ENCODE measurements at places on chromosomes 6 and 20. TPM values are rescaled to one million over a fixed set of nuclear protein-coding genes. Genes with fewer than 3 reads are reported as not detected.

Gene POM121L2
- not detected for total RNA-seq

Gene FAM120B
- total RNA-seq, result 7.1 TPM

Gene KIAA0408
- total RNA-seq, result not detected

Gene MAFB
- 1.3 TPM for total RNA-seq

Gene PRR18
- under 0.01 TPM for total RNA-seq

Gene DEFB132
- not detected for total RNA-seq

Gene GABRR1
- total RNA-seq, result not detected

Gene SIRPD
- not detected for total RNA-seq

Gene SSTR4
- total RNA-seq, result not detected

Gene RPL10A
- 1,892 TPM for total RNA-seq

Gene CST2
- total RNA-seq, result not detected

Gene SLC26A8
- total RNA-seq, result not detected

Gene CPNE5
- not detected for total RNA-seq

Gene NFATC2
- not detected for total RNA-seq

Gene OXT
- not detected for total RNA-seq

Gene KIF6
- not detected for total RNA-seq

Gene PCSK2
- not detected for total RNA-seq

Gene LRP11
- 129 TPM for total RNA-seq

Gene ZBTB46
- 2.0 TPM for total RNA-seq

Gene MACROD2
- 1.6 TPM for total RNA-seq

Gene TLDC2
- total RNA-seq, result 0.26 TPM

Gene LRRC1
- 22.9 TPM for total RNA-seq

Gene CDK19
- 6.1 TPM for total RNA-seq

Gene VAPB
- 16.3 TPM for total RNA-seq

Gene ZSCAN12
- total RNA-seq, result 6.8 TPM

Gene TMC2
- not detected for total RNA-seq

Gene PSORS1C1
- 6.3 TPM for total RNA-seq

Gene PSORS1C2
- total RNA-seq, result not detected

Gene PKIB
- 2.8 TPM for total RNA-seq

Gene PSMB1
- total RNA-seq, result 234 TPM

Gene LINC00237
- total RNA-seq, result not detected

Gene SLPI
- total RNA-seq, result 854 TPM

Gene MUC22
- total RNA-seq, result under 0.01 TPM

Gene FGD2
- total RNA-seq, result under 0.01 TPM

Gene SFT2D1
- total RNA-seq, result 47.9 TPM

Gene PPIL6
- total RNA-seq, result 9.3 TPM

Gene C20orf202
- total RNA-seq, result not detected

Gene GRM1
- not detected for total RNA-seq

Gene TSBP1
- total RNA-seq, result not detected

Gene OPRM1
- not detected for total RNA-seq

Gene RAD21L1
- under 0.01 TPM for total RNA-seq

Gene MYO6
- 19.1 TPM for total RNA-seq

Gene SNPH
- total RNA-seq, result 1.8 TPM
